ENCODE measurements at places on chromosomes 3 and 15. TPM values are rescaled to one million over a fixed set of nuclear protein-coding genes. Genes with fewer than 3 reads are reported as not detected.

DNA sequence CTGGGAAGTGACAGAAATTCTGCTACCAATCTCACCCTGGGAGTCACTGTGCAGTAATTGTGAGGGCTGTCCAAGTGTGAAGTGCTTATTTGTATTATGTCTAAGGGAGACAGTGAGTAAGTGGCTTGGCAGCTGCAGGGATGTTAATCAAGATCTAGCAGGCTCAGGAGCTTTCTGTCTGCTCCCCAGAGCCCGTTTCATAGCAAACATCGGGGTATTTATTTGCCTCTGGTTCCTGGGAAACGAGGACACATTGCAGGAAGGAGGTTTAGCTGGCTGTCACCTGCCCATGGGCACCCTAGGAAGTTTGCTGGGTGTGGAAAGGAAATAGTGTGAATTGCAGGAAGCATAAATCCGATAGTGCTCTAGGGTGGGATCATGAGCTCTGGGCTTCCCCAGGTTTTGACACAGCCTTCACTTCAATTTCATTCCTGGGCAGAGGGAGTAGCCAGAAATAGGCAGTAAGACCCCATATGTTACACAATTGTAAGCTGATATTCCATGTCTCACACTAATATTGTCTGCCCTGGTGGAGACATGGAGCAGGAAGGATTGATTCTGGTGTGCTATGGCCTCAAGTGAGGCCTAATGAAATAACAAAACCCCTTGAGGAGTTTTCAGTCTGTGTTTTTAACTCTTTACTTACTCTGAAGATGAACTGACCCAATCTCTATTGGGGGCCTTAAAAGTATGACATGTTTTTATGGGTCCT, 74.1 kb upstream of the MITF start:
- H3K4me3 ChIP-seq: no peak overlapping the region
- no peak overlapping the region for H3K27ac ChIP-seq
- peak; percentile 65 for DNase-seq
- no peaks in the 10 kb centered on the region for H3K36me3 ChIP-seq

DNA sequence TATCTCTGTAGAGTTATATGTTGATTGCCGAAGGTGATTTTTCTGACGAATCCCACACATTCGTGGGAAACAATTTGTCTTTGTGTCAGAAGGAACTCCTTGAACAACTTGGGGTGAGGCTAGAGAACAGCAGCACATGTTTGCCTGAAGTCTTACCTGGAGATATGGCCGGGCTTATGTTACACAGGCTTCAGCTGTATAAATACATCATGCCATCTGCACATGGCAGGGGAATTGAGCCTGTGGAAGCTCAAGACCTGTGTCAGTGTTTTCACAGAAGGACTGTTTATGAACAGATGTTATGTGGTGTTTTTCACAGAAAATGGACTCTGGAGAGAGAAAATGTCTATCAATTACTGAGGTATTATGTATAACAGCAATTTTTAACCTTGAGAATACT, 203.6 kb upstream of the MDFIC2 start:
- no peak overlapping the region for H3K27ac ChIP-seq
- DNase-seq: no peak

DNA sequence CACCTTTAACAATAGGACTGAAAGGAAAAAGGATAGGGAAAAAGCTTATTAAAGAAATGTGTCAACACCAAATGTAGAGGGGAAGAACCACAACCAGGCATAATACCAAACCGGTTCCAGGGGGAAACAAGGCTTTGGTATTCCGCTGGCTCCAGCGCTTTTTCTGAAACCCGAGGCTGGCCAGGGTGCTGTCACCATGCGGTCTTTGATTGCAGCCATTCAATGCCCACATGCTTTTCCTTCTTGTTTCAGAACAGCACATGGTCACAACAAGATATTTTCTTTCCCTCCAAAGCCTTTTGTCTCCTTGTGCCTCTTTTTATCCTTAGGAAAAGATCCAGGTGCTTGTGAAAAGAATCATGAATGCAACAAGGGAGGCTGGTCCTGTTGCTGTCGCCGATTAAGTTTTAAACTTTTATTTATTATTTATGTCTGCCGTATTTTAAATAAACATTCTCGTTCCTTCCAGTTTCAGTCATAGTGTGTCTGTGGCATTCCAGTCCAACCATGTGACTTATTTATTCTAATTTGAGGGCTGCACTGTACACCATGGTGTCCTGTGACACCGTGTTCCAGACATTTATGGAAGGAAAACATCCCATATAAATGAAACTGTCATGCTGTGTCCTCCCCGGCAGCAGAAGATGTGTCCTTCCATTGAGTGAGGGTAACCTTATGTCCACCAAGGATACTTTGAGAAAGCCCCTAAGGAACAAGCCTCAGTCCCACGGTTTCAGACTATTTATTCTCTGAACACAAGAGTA, 41.1 kb downstream of the CCK start:
- DNase-seq: no peak
- no peaks in the 10 kb centered on the region for H3K36me3 ChIP-seq
- no peaks in the 10 kb centered on the region for H3K4me1 ChIP-seq
- no peak overlapping the region for H3K4me3 ChIP-seq

- no peaks in the 10 kb centered on the region for H3K27me3 ChIP-seq
- no peak for DNase-seq
- peaks cover 26% of the 10 kb centered on the region for H3K36me3 ChIP-seq
- no peak overlapping the region for H3K4me3 ChIP-seq
Measured at GRCh38 chr3:158658889-158659288, 13.6 kb downstream of the LXN start.

GRCh38 chr3:71579935-71580406, 3.6 kb downstream of the FOXP1 start:
- peaks cover 17% of the 10 kb centered on the region for H3K36me3 ChIP-seq
- H3K27me3 ChIP-seq: no peaks in the 10 kb centered on the region
- H3K4me3 ChIP-seq: peak overlapping the region; percentile 86
- peak; percentile 73 for DNase-seq

- DNase-seq: no peak
- H3K27me3 ChIP-seq: no peaks in the 10 kb centered on the region
- no peak overlapping the region for H3K27ac ChIP-seq
- H3K36me3 ChIP-seq: no peaks in the 10 kb centered on the region
Measured at GRCh38 chr15:94247789-94248638, 16.7 kb downstream of the MCTP2 start.

DNA sequence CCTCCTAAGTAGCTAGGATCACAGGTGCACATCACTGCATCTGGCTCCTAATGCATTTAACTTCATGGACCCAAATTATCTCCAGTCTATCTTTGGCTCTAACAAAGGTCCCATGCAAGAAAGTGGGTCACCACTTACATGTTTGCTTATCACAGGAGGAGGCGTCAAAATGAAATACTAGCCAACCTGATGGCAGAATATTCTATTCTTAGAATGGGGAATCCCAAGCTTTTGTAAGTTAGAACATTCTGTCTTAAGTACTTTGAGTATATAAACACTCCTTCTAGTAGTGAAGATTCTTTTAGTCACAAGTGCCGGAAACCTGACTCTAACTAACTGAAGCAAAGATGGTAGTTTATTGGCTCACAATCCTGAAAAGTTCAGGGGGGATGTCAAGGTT, 72.0 kb upstream of the ADAMTS9 start:
- no peak for DNase-seq
- H3K27me3 ChIP-seq: no peaks in the 10 kb centered on the region
- no peaks in the 10 kb centered on the region for H3K4me1 ChIP-seq
- H3K4me3 ChIP-seq: no peak overlapping the region
- no peak overlapping the region for H3K27ac ChIP-seq

Gene RHOV
- total RNA-seq: 0.43 TPM

All from astrocyte (in vitro differentiated cells and primary cell).